Caudate nucleus (tissue), 63 donors: ENCODE measurements at places on chromosomes 2 and 18.

DNA sequence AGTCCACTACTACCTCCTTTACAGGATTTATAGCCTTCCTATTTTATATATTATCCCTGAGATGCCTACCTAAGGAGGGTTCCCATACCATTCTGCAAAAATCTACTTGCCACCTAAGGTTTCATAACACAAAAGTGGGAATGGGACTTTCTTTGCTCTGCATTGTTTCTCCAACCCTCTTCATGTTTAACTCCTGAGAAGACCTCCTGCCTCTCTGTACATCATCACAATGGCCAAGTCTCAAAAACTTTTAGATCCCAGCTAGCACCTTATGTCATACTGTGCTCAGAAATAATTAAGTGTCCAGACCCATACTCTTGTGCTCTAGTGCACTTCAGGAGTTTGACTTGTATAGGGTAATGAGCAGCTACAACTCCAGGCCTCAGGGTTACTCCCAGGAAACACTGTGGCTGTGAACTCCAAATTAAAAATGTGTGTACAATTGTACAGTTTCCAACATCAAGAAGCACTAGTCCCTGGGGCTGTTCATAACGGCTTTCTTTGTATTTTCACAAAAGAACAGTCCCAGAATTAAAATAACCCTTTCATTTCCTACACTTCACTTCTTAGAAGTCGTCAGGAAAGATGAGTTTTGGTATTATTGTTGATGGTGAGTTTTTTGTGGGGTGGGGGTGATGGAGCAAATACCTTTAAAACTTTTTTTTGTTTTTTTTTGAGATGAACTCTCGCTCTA is 39.4 kb downstream of the METAP1D start:
- no peak for DNase-seq

GRCh38 chr2:133360882-133361281 is 207.4 kb downstream of the NCKAP5 start:
- DNase-seq: no peak

- DNase-seq: no peak
These were observed 306.7 kb upstream of the ACVR2A start for GRCh38 chr2:147538088-147538487.

DNA sequence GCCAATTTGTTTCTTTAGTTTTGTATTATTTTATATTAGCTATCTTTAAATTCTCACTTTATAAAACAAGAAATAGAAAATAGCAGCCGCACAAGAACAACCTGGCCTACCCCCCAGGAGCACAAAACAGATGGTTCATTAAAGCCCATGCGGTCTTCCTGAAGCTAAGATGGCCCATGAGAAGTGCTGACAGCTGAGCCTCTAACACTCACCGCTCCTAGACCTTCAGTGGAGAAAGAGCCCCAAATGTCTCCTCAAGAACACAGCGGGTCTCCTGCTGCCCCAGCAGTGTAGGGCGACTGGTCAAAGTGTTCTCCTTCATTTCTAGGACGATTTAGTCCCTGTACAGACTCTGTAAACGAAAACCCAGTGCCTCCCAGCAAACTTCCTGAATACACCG is 45.1 kb downstream of the LPIN2 start:
- DNase-seq: no peak

- no peak for DNase-seq
These were observed 11.8 kb downstream of the MYO3B start for GRCh38 chr2:170189757-170190156.
